ENCODE measurements at places on chromosomes 1 and 21.

- no peak for DNase-seq
Measured at GRCh38 chr1:232610192-232610901, 19.6 kb downstream of the SIPA1L2 start.

DNA sequence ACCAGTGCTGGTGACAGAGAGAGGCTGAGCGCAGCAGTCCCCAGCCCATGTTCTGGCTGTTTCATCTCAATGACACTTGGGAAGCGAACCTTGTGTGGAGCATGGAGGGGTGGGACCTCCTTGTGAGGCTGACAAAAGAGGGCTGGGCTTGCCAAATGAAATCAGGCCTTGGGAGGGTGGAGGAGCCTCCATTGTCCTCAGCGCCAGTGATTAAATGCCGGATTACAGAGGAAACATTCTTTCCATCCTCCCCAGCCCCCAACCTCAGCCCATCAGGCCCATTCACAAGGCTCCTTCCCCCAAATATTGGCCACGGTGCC lies 63.3 kb upstream of the PAXBP1 start:
- no peak for DNase-seq

GRCh38 chr1:118158924-118159323 lies 26.1 kb downstream of the SPAG17 start:
- no peak for DNase-seq

DNA sequence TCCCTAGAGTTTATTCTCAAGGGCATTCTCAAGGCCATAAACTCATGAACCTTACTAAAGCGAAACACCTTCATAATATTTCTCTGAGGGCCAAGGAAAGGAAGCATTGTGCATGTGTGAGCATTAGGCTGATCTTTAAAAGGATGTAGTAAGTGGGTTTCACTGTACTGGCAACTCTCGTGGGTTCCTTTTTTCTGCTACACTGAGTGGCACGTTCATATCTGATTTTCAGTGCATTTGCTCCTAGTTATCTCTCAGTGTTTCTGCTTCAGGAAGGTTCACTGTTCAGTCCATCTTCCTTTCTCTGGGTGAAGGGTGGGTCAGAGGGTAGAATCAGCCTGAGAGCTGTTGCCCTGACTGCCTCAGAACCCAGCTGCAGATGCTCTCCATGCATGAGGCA lies 192.8 kb upstream of the ADGRL2 start:
- DNase-seq = no peak

- no peak for DNase-seq
Measured at GRCh38 chr1:190908246-190908645, 430.6 kb upstream of the BRINP3 start.

- no peak for DNase-seq
Measured at GRCh38 chr1:116420417-116421200, 47.6 kb downstream of the ATP1A1 start.
